Renal cortex interstitium (tissue), 15 donors: ENCODE measurements at places on chromosomes 2 and 18. TPM values are rescaled to one million over a fixed set of nuclear protein-coding genes. Genes with fewer than 3 reads are reported as not detected.

DNA sequence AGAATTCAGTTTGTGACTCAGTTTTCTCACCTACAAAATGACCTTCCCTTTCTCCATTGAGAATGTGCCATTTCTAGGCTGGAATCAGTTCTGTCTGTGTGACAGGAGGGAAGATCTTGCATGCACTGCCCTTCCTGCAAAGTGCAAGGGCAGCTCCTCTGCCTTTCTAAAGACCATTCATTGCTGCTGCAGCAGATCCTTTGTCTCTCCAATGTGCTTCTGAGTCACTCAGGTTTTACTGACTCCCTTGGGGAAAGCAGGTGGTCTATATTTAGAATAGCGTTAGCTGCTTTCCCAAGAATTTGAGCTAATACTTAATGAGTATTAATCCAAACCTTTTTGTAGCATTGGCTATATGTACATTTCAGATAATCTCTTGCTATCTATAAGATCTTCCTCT, 62.5 kb downstream of the DAW1 start:
- no peak for DNase-seq

DNA sequence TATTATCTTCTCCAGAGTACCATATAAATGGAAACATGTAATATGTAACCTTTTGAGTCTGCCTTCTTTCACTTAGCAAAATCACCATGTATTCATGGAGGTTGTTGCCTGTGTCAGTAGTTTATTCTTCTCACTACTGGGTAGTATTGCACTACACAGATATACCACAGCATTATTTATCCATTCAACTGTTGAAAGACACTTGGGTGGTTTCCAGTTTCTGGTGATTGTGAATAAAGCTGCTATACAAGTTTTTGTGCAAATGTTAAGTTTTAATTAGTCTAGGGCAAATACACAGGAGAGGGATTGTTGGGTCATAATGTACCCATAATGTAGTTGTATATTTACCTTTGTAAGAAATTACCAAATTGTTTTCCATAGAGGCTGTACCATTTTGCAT, 29.6 kb upstream of the RPRD1A start:
- no peak for DNase-seq

DNA sequence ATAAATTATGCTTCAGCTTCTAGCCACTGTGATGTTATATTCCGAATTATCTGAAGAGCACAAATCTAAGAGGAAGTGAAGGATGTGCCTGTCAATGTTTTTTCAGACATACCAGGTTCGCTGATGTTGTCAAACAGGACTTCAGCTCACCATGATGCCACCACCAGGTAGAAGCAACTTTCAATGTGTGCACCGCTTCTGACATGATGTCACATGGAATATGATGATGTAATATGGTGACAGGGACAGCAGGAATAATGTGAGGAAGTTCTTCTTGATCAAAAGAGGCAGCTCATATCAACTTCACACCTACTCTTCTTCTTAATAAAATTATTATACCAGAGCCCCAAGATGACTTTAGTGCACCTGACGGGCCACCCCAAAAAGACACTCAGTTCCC, 893.2 kb downstream of the BCL11A start:
- no peak for DNase-seq

The RAX gene
- not detected for polyA plus RNA-seq

The ACVR1C gene
- 0.13 TPM for polyA plus RNA-seq

DNA sequence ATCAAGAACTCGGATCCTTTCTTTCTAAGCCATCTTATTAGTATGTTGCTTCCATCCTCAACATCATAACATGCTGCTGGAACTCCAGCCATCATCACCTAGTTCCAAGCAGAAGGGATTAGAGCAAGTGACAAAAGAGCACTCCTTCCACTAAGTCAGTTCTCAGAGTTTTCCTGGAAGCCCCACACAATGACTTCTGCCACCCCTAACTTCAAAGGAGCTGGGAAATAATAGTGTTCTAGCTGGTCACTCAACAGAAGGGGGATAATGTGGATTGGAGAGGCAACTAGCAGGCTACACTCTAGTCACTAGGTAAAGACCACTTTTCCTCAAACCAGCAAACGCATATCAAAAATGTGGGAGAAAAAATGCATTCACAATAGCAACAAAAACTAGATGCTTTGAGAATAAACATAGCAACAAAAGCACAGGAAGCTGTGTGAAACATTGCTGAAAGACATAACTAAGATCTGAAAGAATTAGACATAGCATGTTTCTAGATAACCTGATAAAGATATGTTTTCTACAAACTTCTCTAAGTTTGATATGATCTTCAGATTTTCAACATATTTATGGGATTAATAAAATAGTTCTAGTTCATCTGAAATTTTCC, 39.5 kb downstream of the COX7A2L start:
- no peak for DNase-seq

The PLEKHH2 gene
- 67.5 TPM for polyA plus RNA-seq

The CNDP1 gene
- polyA plus RNA-seq = 1.3 TPM

The CAD gene
- polyA plus RNA-seq = 54.6 TPM

DNA sequence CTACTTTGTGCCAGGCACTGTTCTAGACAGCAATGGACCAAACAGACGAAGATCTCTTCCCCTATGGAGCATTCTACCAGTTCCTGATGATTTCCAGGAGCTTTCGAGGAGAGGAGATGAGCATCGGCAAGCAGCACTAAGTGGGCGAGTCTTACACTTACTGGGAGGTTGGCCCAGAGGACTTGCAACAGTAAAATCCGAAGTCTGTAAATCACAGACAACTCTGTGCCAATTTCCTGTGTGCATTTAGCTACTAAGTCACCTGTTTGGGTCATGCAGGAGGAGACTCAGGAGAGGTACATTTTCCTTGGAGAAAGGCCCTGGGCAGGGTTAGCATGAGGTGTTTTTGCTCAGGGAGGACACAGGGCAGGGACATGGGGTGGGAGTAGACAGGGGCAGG, 58.9 kb downstream of the TRPM8 start:
- DNase-seq = no peak

The TLX2 gene
- polyA plus RNA-seq = not detected

- peak; percentile 64 for DNase-seq
Measured at GRCh38 chr2:36507408-36507812, 90.6 kb downstream of the FEZ2 start.

- DNase-seq = no peak
Measured at GRCh38 chr18:46732201-46732600, 24.7 kb downstream of the ST8SIA5 start.

DNA sequence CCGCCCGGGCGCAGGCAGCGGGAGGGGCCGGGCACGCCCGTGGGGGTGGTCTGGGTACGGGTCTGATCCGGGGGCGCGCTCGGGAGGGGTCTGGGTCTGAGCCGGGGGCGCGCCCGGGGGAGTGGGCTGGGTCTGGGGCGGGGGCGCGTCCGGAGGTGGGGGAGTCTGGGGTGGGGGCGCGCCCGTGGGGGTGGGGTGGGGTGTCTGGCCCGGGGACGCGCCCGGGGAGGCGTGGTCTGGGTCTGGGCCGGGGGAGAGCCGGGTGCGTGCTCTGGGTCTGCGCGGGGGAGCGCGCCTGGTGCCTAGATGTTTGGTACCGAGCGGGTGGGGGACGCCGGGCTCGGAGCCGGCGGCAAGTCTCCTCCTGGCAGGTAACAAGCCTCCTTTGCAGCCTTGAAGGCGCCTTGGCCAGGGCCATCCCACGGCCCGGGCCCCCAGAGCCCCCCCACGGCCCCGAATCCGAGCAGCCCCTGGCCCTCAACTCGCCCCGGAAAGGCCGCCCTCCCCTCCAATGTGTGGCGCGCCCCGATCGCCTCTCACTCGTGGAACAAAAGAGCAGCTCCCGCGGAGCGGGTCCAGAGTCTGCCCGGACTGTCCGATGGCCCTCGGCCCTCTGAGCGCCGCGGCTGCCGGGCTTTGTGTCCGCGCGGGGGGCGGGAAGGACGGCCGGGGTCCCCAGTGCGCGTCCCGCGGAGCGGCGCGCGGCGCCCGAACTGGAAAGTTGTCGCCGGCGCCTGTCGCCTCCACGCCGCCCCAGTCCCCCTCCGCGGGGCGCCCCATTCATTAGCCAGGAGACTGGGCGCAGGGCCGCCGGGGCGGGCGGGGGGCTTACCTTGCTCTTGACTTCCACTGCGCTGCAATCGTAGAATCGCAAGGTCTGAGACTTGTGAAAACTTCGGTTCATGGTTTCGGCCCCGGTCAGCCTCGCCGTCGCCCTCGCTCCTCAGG, 595 bp downstream of the PARD6G start:
- DNase-seq = no peak

DNA sequence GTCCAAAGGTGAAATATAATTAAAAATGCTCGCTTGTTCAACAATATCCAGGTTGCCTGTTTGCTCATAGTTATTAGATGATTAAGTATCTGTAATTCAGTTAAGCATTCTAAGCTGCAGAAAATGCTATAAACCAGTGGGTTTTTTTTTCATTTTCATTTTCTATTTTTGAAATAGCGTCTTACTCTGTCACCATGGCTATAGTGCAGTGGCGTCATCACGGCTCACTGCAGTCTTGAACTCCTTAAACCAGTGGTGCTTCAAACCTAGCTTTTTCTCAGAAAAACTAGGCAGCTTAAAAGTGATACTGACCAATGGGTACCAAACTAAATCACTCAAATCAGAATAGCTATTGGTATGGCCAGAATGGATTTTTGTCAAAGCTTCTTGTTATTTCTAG, 925.2 kb downstream of the TSN start:
- no peak for DNase-seq

The FOXI3 gene
- polyA plus RNA-seq = 0.11 TPM

GRCh38 chr18:8326763-8327394, 282.4 kb upstream of the RAB12 start:
- no peak for DNase-seq

DNA sequence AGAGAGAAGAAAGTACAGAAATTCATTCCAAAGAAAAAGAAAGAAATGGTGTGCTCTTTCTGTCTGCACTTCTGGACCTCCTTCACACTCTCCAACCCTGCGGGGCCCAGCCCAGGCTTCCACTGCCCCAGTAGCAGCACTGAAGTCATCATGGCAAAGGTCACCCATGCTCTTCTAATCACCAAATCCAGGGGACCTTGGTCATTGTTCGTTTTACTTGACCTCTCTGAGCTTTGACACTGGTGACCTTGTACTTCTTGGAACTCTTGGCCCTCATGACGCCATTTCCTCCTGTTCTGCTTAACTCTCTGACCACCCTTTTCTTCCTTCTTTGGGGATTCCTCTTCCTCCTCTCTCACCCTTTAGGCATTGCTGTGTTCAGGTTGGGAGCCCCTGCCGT, 105.6 kb downstream of the SMAD7 start:
- no peak for DNase-seq

DNA sequence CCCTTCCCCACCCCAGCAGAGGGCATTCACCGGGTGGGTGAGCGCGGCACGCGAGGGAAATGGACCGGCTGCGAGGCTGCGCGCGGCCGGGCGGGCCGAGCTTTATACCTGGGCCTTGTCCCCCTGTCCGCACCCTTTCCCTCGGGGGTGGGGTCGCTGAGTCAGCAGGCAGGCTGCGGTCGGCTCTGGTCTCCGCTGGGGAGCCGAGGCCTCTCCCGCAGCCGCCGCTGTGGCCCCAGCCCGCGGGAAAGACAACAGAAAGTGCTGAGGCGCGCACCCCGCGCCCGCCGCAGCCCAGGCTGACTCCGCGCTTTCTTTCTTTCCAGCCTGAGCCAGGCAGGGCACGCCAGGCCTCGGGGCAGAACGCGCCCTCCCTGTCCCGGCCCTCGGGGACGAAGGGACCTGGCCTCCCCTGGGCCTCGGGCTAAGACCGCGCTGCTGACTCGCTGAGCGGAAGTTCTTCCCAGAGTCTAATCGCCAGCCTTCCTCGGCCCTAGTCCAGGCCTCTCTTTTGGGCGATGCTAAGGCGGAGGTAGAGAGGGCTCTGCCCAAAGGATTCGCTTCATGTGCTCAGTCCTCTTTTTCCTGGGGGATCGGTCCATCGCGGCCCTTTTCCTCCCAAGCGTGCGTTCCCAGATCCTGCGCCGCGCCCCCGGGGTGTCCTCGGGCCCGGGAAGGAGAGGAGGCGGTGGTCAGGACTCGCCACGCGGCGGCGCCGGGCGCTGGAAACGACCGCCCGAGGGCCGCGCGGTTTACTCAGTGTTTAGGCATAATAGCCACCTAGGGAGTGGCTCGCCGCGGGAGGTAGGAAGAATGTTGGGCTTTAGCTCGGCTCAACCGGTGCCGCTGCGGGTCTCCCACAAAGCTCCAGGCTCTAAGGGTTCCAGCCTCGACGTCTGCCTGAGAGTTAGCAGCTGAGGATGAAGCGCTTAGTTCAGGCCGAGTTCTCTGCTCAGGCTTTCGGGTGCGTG, at the start of gene CRYBA2:
Gene CRYBA2, minus strand, starts transcription at position 78 of the 971 bp plus-strand sequence. CDS start 246 bp downstream, outside the sequence.
- no peak for DNase-seq

DNA sequence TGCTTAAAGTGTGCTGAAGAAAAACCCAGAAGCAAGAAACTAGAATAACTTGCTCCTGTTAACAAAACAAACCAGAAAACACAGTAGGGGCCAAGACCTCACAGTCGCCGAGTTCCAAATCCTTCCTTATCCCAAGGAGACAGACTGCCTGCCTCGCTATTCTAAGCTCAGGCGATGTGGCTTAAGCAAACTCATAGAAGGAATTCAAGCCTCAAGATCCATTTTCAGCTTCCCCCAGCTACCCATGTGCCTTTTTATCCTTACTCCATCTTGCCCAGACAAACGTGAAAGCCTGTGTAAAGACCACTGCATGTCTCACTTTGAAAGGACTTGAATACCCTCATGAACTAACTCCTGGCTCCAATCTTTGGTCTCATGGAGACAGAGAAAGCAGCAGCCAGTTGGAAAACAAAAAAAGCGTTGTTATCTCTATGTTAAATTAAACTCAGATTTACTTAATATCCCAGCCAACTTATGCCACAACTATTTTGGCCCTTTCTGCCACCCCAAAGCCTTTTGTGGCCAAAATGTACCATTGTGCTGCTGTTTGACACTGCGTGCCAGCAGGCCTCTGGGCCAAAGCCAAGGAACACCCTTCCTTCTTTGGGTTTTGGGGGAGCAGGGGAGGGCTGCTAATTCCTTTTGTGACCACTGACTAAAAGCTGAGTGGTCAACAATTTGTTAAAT, 123.2 kb upstream of the FZD5 start:
- no peak for DNase-seq

DNA sequence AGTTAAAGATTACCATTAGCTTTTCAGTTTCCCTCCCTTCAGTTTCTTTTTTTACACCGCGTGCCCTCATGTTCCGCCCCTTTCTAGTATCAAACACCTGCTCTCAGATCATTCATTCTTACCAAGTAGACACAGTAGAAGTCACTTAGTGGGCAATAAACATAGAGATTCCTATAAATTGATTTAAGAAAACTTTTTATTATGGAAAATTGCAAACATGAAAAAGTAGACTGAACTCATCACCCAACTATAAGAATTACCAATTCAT, 21.2 kb upstream of the CNRIP1 start:
- DNase-seq = no peak

The BCL11A gene
- 12.8 TPM for polyA plus RNA-seq

DNA sequence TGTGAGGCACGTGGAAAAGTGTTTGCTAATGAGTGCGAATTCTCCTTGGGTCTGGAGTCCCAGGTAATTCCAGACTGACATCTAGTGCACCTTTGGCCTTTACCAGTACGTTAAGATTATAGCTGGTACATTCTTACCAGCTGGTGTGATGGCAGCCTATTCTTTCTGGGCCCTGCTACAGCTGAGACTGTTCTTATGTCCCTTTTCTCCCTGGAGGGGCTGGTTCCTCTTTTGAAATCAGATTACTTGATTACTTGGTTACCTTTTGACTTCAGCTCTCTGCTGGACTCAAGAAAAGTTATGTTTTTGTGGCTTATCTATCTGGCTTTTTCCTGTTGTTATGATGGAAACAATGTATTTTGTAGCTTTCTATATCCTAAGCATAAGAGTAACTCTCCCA, 14.5 kb downstream of the CABYR start:
- no peak for DNase-seq

The ARL4C gene
- polyA plus RNA-seq = 50.0 TPM

The STAT4 gene
- polyA plus RNA-seq = 11.5 TPM
